ENCODE measurements at places on chromosomes 4 and X.

- no peak for DNase-seq
Observed at GRCh38 chrX:131792789-131793462, 230.2 kb upstream of the STK26 start.

- DNase-seq, result no peak
Observed at GRCh38 chr4:80495865-80496264, 160.3 kb downstream of the CFAP299 start.

DNA sequence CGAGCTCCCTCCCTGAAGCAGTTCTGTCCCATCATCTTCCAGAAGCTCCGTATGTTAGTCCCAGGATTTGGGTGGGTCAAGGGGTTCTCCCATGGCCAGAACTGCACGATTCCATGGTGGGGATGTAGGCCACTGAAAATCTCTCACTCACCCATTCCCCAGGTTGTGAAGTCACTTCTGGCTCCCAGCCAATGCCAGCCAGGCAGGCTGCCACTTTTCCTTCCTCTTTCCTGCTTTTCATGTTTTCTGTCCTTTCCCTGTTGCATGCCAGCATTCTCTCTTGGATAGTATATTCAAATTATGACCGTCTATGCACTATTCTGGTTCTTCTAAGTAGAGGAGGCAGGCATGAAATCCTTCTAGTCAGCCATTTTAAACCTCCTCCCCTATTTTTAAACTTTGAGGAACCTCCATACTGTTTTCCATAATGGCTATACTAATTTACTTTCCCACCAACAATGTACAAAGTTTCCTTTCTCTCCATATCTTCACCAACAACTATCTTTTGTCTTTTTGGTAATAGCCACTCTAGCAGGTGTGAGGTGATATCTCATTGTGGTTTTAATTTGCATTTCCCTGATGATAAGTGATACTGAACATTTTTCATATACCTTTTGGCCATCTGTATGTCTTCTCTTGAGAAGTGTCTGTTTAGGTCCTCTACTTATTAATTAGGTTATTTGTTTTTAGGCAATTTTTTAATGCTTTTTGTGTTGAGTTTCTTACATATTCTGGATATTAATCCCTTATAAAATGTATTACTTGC is 182.1 kb upstream of the TET2 start:
- DNase-seq, result no peak

- DNase-seq, result no peak
Observed at GRCh38 chrX:88244066-88244465, 503.0 kb upstream of the CPXCR1 start.

DNA sequence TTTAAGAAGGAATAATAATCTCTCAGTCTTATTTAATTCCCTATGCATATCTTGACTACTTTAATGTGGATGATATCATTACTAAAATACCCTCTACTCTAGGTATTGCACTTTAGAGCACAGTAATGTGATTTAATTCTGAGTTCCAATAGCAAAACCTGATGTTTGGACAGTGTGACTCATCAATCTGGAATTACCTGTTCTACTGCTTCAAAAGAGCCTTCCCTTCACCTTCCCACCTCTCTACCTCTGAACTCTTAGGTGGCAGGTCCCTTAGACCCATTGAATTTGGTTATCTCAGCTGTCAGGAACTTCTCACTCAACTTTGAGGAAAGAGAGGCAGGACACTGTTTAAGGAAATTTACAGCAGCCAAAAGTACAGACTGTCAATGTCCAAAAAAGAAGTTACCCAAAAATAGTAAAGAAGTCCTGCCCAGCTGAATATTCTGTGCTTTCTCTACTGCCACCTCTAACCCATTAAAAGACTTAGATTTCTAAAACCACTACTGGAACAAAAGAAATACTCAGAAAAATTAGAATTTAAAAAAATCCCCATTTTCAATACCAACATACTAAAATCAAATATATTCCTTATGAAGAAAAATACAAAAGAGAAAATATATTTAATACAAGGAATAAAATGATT is 123.1 kb upstream of the GPM6A start:
- DNase-seq, result no peak

- no peak for DNase-seq
Observed at GRCh38 chr4:159719531-159719930, 616.7 kb downstream of the RAPGEF2 start.

GRCh38 chr4:118335324-118335723 is 17.5 kb downstream of the PRSS12 start:
- no peak for DNase-seq

GRCh38 chr4:2339458-2340271 is 77.8 kb upstream of the MXD4 start:
- DNase-seq, result no peak

DNA sequence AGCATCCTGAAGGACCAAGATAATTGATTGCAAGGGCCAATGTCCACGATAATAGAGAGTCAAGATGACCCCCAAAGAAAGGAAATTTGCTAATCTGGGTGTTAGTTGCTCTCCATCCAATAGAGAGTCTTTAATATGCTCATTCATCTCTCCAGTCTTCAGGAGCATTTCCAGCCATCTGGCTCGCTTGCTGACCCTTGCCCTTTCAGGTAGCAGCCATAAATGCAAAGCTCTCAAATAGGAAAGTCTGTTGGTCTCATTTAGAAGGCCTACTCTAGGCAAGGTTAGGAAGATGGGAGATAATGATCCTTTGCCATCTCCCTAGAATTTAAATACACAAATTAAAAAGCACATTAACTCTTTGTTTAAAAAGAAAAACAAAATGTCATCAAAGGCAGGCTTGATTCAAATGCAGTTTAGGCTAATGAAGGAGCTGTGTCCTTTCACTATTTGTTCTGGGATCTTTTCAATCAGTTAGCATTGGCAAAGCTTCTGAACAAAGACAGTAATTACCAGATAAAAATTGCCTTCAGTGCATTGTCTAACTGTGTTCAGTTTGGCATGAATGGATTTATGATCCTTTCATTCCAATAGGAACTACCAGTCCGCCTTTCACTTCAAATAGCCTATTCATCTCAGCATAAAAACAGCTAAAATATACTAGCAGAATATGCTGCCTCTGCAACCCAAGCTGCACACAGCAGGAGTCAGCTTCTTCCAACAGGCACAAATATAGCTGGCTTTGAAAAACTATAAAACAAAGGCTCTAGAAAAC is 49.6 kb upstream of the ATXN3L start:
- no peak for DNase-seq

DNA sequence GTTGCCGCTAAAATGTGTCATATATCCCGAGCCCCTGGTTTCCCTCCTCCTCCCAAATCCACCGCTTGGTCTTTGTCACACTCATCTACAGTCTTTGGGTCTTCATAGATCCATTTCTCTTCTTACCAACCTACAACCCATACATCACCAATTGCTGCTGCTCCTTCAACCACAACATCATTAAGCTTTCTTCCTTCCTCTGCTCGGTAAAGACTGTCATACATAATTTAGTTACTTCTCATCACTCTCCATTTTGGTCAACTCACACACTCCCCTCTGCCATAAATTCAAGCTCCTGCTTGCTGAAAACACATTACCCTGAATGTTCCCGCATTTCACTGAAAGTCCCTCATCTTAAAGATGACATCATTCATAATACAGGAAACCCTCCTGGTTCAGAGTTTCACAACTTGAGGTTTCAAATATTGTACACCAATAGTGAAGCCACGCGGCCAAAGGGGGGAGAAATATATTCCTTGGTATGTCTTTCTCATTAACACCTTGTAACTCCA is 1.7 kb upstream of the DCTD start:
- peak; percentile 48 for DNase-seq

- no peak for DNase-seq
Observed at GRCh38 chr4:77025643-77026321, 50.0 kb downstream of the CCNI start.

GRCh38 chr4:89101256-89102161 is 9.8 kb upstream of the TIGD2 start:
- DNase-seq, result no peak

DNA sequence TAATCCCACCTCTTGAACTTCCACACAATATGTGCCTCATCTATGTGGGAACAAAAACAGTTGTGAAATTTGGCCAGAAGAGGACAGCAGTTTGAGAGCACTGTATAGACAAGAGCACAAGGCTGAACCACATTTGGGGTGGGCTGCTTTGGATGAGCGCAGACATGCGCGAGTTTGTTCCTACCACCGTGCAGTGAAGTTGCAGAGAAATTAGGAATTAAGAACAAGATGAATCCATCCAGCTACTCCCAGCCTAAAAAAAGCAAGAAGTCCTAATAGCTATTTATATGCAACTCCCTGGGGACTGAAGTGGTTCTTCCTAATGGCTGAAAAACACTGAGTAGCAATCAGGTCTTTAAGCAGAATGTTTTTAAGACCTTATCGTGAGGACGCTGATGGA is 1.0 kb downstream of the GAB3 start:
- DNase-seq, result no peak

GRCh38 chr4:63922146-63922545 is 487.1 kb downstream of the TECRL start:
- DNase-seq, result no peak

GRCh38 chr4:127781300-127782024 is 660 bp upstream of the HSPA4L start:
- DNase-seq, result peak; percentile 37

- DNase-seq, result no peak
Observed at GRCh38 chr4:158776106-158776505, 7.3 kb downstream of the FNIP2 start.

- no peak for DNase-seq
Observed at GRCh38 chr4:5185551-5185950, 134.3 kb downstream of the STK32B start.

DNA sequence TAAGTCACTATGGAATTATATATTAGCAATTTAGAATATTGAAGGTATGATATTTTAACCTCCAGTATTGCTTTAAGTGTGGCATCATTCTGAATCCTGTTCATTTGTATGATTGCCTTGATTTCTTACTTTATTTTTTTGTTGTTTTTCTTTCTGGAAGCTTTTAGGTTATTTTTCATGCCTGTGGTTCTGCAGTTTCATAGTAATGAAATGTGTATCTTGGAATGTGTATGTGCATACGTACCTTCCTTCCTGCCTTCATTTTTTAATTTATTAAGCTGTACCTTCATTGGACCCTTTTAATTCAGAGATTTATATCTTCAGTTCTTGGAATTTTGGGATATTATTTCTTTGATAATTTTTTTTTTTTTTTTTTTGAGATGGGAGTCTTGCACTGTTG is 22.1 kb downstream of the CPEB2 start:
- peak; percentile 35 for DNase-seq

GRCh38 chrX:48934581-48935300 is 15.9 kb upstream of the PIM2 start:
- no peak for DNase-seq

DNA sequence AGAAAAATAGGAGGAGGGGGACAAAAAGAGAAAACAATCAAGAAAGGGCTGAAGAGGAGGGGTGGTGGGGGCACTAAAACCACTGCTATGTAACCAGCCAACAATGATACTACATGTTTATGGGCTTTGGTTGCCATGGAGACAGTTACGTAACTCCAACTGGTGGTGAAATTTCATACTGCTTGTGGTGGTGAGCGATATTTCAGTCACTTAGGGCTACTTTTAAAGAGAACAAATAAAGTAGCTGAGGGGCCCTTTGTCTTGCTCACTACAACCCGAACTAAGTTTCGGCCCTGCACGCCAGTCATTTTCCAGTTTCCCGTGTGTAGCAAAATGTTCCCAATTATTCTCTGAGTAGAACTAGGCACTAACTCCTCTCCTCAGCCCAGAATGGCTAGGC is 275.2 kb upstream of the EDA2R start:
- DNase-seq, result no peak

DNA sequence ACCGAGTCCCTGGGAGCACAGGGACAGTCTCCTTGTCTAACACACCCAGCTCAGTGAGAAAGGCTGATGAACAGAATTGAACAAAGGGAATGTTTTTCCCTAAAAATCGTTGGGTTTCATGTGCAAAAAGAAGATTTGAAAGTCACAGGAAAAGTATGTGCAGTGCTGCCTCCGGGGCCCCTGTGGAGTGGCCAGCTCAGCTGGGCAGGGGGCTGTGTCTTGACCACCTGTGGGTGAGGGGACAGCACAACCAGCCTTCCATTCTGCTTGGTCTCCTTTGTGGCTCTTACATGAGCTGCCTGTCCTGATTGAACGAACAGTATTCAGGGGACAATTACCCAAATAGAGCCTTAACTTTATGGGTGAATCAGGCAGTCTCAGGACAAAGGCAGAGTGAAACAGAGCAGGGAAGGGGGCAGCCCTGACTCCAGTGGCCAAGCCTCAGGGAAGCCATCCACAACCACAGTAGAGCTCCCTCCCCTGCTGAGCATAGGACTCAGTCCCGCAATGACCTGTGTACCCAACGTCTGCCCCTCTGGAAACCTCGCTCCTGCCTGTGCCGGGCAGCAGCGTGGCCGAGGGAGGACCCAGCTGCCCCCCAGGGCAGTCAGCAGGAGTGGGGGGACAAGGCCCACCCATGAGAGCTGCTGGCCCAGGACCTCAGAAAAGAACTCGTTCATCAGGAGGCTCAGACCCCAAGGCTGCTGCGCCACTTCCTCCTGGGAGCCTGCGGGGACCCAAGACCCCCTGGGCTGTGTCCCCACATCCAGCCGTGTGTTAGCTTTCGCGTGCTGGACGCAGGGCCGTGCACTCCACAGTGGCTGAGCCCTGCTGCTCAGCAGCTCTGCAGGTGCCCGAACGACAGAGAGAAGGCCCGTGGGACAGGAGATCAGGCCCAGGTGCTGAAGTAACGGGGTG is 59.6 kb upstream of the MXD4 start:
- DNase-seq, result no peak

DNA sequence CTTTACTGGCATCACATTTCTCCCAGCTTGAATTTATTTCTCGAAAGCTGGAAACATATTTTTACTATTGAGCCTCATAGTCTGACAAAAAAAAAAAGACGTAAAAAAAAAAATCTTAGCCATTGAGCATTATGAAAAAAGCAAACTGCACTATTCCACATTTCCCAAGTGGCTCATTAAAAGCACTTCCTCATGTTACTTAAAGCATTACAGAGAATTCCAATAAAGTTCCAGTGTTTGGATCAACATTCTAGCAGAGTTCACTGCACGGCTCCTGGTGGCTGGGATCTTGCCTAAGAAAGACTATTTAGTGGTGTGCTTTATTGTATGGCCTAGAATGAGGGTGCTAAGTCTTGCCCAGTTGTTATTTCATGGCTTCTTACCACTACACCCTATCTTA is 476.2 kb downstream of the PPARGC1A start:
- peak; percentile 37 for DNase-seq

DNA sequence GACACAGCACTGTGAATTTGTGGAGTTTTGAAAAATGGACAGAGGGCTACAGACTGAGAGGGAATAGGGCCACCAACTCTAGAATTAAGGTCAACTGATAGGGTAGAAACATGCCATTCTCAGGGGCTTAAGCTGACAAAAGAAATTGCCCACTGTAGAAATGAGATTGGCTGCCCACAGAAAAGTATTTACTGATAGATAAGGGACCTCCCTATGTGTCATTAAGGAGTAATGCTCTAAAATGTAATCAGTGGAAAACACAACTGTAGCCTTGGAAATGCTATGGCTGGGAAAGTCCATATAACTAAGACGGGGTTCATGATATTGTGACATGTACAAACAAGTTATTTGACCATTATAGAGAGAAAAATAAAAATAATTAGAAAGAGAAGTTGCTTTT is 4.6 kb downstream of the RTL9 start:
- no peak for DNase-seq

DNA sequence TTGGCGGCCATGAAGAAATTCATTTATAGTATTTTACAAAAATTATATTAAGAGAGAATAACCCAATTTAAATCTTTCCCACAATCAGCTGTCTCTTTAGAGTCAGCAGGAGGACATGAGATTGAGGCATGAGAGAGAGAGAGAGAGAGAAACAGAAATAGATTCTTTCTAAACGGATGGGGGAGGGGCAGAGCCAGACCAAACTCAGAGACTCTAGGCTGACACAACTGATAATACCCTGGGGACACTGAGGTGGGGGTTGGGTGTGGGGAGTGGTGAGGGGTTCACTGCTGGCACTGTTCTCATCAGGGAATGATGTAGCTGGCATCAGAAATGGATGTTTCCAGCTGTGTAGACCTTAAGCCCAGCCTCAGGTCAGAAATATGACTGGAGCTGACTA is 20.5 kb upstream of the HOPX start:
- no peak for DNase-seq
